Upper lobe of left lung (tissue), 6 donors: ENCODE measurements at places on chromosomes 5 and 9.

DNA sequence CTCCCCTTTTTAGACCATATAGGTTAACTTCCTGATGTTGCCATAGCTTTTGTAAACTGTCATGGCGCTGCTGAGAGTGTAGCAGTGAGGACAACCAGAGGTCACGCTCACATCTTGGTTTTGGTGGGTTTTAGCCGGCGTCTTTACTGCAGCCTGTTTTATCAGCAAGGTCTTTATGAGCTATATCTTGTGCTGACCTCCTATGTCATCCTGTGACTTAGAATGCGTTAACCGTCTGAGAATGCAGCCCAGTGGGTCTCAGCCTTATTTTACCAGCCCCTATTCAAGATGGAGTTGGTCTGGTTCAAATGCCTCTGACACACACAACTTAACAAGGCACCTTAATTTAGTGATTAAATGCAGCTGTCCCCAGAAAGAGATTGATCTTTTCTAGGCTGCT is 23.9 kb upstream of the KDM4C start:
- no peaks in the 10 kb centered on the region for H3K36me3 ChIP-seq
- H3K4me3 ChIP-seq: no peak overlapping the region
- no peaks in the 10 kb centered on the region for H3K27me3 ChIP-seq
- no peak overlapping the region for H3K27ac ChIP-seq
- H3K4me1 ChIP-seq: no peaks in the 10 kb centered on the region

GRCh38 chr9:87212605-87213021 is 265.3 kb upstream of the GAS1 start:
- DNase-seq: no peak
- no peaks in the 10 kb centered on the region for H3K36me3 ChIP-seq
- no peak overlapping the region for H3K27ac ChIP-seq
- no peaks in the 10 kb centered on the region for H3K27me3 ChIP-seq

- H3K4me1 ChIP-seq: peaks cover 8% of the 10 kb centered on the region
- H3K27ac ChIP-seq: no peak overlapping the region
- H3K36me3 ChIP-seq: no peaks in the 10 kb centered on the region
- H3K27me3 ChIP-seq: no peaks in the 10 kb centered on the region
These were observed 12.6 kb upstream of the EGR1 start for GRCh38 chr5:138452720-138453119.

DNA sequence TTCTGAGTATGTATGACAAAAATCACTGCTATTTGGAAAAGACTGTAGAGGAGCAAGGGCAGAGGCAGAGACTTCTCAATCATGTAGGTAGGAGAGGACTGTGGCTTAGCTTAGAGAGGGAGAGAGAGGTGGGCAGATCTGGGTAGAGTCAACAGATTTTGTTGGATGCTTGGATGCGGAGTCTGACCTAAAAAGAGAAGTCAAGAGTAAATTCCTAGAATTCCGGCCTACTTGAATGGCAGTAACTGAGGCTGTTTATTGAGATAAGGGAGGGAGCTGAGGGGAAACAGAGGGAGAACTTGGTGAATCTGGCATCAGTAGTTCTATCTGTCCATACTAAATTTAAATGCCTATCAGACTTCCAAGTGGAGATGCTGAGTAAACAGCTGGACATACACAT is 2.4 kb downstream of the TICAM2 start:
- no peak for DNase-seq
- H3K36me3 ChIP-seq: no peaks in the 10 kb centered on the region
- H3K27me3 ChIP-seq: no peaks in the 10 kb centered on the region
- H3K27ac ChIP-seq: peak overlapping the region; percentile 38
- peaks cover 34% of the 10 kb centered on the region for H3K4me1 ChIP-seq
- H3K4me3 ChIP-seq: no peak overlapping the region

- DNase-seq: no peak
- H3K4me3 ChIP-seq: no peak overlapping the region
- H3K27ac ChIP-seq: no peak overlapping the region
- H3K4me1 ChIP-seq: no peaks in the 10 kb centered on the region
- H3K36me3 ChIP-seq: no peaks in the 10 kb centered on the region
These were observed 97.4 kb downstream of the PBX3 start for GRCh38 chr9:125844611-125845010.

DNA sequence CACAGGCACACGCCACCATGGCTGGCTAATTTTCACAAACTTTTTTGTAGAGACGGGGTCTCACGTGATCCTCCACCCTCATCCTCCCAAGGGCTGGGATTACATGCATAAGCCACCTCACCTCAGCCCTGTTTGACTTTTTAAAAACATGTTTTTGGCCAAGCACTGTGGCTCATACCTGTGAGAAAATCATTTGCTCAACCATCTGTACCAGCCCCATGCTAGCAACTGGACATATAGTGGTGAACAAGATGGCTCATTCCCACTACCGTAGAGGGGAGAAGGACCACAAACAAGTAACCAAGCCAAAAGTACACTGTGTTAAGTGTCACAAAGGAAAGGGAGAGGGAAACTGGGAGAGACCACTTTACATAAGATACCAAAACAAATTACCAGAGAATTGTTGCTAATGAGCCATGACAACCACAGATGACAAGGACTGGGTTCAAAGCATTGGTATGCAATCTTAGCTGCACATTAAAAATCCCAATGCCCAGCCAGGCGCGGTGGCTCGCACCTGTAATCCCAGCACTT is 19.2 kb downstream of the PPP2CA start:
- no peak overlapping the region for H3K27ac ChIP-seq
- no peak overlapping the region for H3K4me3 ChIP-seq
- peaks cover 34% of the 10 kb centered on the region for H3K4me1 ChIP-seq
- H3K27me3 ChIP-seq: no peaks in the 10 kb centered on the region
- no peak for DNase-seq
